ENCODE measurements at places on chromosomes 2 and 18. TPM values are rescaled to one million over a fixed set of nuclear protein-coding genes. Genes with fewer than 3 reads are reported as not detected.

The CIB4 gene
- polyA plus RNA-seq, result not detected

The NR4A2 gene
- polyA plus RNA-seq, result 1.5 TPM

The LAMA3 gene
- 5.6 TPM for polyA plus RNA-seq

The KCTD18 gene
- polyA plus RNA-seq, result 11.3 TPM

The CCDC74B gene
- 2.7 TPM for polyA plus RNA-seq

The SERPINB2 gene
- polyA plus RNA-seq, result 22.1 TPM

The CYS1 gene
- 2.5 TPM for polyA plus RNA-seq

The VIT gene
- 38.0 TPM for polyA plus RNA-seq

The SPATA3 gene
- not detected for polyA plus RNA-seq

- DNase-seq, result no peak
Observed at GRCh38 chr2:232927793-232928550, 57.9 kb downstream of the SNORC start.

DNA sequence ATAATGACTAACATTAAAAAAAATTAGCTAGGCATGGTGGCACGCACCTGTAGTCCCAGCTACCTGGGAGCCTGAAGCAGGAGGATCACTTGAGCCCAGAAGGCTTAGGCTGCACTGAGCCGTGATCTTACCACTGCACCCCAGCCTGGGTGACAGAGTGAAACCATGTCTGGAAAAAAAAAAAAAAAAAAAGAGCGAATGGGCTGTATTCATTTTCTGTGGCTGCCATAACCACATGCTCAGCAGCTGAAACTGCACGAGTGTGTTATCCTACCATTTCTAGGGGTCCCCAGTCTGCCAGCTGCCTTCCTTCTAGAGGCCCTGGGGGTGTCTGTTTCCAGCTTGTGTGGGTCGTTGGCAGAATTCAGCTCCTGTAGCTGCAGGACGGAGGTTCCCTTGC, 247.8 kb downstream of the EIPR1 start:
- no peak for DNase-seq

DNA sequence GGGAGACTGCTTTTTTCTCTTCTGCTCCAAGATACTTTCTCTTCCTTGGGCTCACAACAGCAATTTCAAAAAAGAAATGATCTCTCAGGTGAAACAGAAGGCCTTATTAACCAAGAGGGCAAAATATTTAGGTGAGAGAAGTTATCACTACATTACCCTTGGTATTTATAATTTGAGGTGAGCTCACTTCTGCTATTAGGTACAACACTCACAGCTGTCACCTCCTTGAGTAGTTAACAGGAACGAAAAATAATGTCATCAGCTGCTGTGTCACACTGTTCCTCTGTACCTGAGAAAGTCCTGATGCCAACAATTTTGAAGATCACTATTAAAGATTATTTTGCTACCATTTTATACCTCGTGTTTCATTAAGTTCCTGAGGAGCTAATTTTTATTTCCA, 205.0 kb downstream of the DLGAP1 start:
- DNase-seq, result no peak

GRCh38 chr2:151996243-151997003, 102.4 kb downstream of the CACNB4 start:
- DNase-seq, result no peak

GRCh38 chr2:201256082-201256481, 4.3 kb upstream of the CASP8 start:
- DNase-seq, result no peak

DNA sequence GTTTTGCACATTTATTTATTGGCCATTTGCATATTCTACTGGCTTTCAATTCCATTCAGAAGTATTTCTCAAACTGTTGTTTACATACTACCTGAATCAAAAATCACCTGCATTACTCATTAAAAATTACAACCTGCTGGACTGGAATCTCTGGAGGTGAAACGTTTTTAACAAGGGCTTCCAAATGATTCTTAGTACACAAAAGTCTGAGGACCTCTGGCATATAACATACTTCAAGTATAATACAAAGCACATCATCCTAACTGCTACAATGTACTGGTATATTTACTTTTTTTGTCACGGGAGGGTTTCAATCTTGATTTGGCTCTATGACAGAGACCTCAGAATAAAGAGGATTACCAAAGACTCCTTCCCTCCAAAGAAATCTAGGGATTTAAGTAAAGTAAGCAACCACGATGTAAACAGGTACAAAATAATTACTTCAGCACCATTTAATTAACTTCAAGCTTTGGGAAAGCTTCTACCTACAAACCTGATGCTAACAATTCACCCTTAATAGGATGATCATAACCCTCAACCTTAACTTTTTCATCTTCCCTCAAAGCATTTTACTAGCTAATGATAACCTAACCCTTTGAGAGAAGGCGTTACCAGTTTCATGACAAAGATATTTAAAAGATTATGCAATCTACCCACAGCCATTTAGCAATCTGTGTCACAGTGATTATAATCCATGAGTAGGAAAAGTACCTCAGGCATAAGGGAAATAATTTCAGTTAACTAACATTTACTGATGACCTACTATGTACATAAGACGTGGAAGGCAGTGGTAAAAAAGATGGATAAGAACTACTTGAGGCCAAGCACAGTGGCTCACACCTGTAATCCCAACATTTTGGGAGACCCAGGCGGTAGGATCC, 24.7 kb downstream of the ATAD2B start:
- DNase-seq, result peak; percentile 34

- no peak for DNase-seq
Observed at GRCh38 chr18:25516121-25516520, 164.2 kb upstream of the ZNF521 start.

GRCh38 chr18:10261344-10262276, 192.8 kb upstream of the APCDD1 start:
- DNase-seq, result no peak

- DNase-seq, result no peak
Observed at GRCh38 chr18:9182852-9183399, 46.3 kb downstream of the ANKRD12 start.

- no peak for DNase-seq
Observed at GRCh38 chr2:236644502-236644911, 74.9 kb downstream of the ACKR3 start.

DNA sequence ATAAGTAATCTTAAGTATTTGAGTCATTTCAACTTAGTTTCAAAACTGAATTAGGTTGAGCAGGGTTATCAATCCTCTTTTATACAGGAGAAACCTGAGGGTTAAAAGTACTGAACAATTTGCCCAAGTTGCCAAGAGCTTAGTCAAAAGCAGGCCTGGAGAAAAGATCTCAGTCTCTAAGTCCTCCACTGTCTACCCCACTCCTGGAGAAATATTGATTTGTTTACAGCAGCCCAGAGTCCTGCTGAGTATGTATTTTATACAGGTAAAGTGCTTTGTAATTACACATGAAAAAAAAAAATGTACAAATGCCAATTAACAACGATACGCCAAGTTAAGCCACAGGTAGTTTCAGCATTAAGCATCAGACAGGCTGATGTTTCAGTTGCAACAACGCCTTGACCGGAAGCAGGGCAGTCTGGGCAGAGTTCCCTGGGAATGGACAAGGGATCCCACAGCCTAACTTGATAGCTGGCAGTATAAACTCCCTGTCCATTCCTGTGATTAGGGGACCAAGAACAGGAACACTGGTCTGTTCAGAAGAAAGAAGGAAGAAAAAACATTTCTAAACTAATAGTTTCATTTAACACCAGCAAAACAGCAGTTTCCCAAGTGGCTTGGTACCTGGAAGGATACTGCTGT, 132.9 kb downstream of the MYO5B start:
- DNase-seq, result no peak

DNA sequence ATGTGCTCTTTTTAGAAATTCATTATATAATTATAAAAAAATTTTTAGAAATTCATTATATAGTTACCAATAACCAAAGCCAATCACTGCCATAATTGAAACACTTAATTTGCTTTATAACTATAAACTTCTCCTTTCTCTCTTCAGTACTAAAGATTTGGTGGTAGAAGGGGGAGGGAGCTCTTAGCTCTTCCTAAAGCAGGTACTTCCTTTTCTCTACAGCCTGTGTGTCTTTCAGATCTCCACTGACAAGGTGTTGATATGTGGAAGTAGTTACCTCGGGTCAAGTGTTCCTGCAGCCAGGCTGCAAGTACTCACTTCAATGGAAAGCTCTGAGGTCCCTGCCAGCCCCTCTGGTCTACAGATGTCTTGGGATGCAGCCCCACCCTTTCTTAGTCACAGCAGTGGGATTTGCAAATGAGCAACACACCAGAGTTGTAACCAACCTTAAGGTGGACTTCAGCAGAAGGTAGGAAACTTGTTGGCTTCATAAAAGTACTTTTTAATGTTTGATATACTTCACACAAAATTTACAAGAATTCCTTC, 690.0 kb downstream of the ARHGAP15 start:
- DNase-seq, result no peak

DNA sequence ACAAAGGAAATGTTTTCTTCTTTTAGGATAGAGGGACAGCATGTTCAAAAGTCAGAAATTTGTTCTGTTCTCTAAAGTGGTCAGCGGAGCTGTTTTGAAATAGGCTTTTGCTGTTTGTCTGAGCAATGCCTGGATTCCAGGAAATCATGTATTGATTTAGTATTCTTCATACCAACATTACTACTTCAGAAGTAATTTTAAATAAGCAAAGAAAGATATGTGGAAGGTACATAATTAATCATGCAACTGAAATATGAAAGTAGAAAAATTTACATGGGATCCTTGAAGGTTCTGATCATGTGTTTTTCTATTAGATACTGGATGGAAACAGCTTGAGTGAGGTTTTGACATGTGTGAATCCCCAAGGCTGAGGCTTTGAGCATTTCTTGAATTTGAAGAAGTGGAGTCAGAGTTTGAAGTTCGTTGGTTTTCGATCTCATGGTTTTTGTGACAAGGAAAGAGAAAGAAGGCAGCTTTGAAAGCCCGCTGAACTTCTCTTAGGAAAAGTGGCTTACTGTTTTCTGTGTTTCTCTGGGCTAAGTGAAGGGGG, 220.0 kb downstream of the LDLRAD4 start:
- DNase-seq, result no peak

- DNase-seq, result no peak
Observed at GRCh38 chr2:85753525-85754312, at the start of gene ATOH8. Gene ATOH8 (plus strand): TSS chr2:85753991. CDS start chr2:85754190, 199 bp downstream.

DNA sequence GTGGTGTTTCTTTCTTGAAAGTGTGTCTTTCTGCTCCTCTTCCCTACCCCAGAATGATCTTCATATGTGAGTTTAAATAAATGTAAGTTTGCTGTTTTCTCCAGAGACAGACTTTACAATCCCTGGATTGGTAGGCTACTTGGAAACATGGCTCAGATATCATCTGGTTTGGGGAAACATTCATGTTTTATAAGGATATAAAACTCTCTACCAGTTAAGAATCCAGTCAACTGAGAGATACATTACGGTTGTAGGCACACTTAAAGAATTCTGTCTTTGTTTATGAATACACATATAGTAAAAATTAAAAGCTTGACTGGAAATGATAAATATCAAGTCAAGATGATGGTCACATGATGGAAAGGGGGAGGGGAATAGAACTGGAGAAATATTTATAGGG, 739.3 kb downstream of the SLC4A3 start:
- no peak for DNase-seq

DNA sequence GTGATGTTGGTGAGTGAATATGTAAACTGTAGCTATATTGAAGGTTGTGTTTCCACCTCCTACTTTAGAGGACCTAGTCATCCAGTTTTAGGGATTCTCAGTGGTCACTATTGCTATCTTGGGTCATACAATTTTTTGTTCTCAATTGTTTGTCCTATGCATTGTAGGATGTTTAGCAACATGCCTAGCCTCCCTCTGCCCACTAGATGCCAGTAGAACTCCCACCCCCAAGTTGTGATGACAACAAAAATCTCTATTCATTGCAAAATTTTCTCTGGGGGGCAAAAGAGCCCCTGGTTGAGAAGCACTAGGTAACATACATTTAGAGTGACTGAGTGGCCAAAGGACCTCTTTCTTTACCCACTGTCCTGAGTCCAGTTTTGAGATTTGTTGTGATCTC, 87.3 kb downstream of the LRRTM4 start:
- DNase-seq, result no peak

DNA sequence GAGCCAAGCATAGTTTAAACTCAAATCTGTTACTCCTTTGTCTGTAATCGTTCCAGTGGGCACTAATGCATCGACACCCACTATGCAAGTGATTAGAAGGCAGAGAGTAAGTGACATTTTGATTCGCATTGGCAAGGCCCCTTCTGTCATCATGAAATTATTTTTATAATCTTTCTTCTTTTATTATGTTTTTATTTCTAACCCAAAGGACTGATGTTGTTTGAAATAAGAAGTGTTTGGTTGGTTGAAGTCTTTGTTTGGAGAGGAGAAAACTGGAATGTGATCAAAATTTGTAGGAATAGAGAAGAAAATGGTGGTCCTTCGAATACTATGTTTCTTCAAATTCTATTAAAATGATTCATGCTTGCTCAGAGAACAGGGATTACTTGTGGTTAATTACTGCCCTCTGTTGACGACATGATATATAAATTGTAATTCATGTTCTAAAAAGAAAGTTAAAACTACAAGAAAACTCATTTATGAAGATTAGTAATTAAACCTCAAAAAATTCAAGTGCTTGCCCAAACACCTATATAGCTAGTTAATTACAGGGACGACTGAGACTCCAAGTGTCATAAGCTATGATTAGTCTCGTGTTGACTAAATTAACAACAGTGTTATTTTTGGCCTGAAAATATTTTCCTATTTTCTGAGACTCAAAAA, 26.4 kb upstream of the TFPI start:
- no peak for DNase-seq

GRCh38 chr2:218224186-218224585, 7.2 kb downstream of the ARPC2 start:
- DNase-seq, result no peak

DNA sequence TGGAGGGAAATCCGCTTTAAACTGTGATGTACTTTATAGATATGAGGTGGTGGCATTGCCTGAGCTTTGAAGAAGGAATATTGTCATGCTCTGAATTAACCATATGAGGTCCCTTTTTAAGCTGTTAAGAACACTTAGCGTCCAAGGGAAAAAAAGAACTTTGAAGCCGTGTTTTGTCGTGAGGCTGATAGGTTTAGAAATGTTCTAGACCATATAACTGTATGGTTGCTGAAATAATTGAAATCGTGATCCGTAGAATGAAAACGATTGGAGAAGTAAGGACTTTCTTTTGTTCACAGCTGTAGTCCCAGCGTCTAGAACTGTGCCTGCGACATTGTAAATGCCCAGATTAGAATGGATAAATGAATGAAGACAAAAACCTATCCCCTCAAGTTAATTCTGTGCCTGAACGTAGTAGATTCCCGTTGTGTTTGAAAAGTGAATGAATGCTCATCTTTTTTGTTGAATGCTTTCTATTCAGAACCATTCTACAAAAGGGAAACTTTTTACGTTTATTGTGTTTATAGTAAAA, 1.5 kb downstream of the SMCHD1 start:
- no peak for DNase-seq
